ENCODE measurements at places on chromosomes 12 and 14.

DNA sequence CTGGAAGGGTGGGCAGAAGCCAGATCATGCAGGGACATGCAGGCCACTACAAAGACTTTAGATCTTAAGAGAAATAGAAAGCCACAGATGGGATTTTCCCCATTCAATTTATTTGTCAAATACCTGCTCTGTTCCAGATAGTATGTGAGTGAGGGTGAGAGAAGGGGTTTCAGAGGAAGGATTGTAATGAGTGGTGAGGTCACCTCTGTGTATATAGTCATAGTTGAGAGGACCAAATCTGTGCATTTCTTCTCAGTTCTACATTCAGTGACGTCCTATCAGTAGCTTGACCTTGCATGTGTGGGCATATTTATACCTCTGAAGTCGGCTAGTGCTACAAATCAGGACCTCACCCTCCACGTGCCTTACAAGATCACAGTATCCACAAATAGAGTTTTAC lies 31.2 kb upstream of the RBM19 start:
- DNase-seq, result no peak

DNA sequence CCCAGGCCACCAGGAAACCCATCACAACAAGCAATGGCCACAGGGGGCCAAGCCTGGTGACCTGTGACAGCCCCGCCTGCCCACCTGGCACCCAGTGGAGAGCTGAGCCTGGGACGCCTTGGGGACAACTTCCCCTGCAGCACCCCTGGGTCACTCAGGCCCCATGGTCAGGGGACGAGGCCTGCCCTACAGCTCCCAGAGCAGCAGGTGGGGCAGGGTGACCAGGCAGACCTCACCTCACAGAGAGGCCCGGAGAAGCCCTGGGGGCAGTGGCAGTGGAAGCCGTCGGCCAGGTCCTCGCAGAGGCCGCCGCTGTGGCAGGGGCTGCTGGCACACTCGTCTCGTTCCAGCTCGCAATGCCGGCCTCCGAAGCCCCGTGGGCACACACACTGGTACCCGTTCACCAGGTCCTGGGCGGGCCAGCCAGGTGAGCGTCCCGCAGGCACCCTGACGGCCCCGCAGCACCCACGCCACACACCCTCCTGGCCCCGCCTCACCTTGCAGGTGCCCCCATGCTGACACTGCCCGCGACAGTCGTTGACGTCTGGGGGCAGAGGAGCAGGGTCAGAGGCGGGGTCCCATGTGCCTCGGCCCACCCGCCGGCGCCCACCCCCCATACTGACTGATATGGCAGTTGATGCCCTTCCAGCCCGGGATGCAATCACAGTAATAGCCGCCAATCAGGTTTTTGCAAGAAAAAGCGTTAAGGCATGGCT lies 18.1 kb downstream of the JAG2 start:
- DNase-seq, result no peak

- no peak for DNase-seq
Observed at GRCh38 chr14:55976219-55976618, 142.0 kb upstream of the PELI2 start.

DNA sequence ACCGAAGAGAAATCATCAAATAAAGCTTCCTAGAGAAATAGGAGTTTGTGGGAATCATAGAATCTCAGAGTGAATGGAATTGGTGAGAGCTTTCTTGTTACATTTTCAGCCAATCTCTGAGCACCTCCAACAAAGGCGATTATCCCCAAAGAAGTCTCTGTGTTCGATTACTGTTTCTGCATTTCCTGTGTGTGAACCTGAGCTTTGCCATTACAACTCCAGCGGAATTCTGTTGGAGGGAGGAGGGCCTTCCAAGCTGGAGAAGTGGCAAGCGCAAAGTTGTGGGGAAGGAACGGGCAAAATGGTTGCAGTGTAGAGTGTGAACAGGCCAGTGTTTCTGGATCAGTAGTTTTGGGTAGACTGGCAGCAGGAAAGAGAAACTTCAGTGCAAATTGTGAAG lies 23.1 kb downstream of the TMEM117 start:
- DNase-seq, result no peak

- DNase-seq, result no peak
Observed at GRCh38 chr12:67650388-67651131, 2.0 kb downstream of the DYRK2 start.

DNA sequence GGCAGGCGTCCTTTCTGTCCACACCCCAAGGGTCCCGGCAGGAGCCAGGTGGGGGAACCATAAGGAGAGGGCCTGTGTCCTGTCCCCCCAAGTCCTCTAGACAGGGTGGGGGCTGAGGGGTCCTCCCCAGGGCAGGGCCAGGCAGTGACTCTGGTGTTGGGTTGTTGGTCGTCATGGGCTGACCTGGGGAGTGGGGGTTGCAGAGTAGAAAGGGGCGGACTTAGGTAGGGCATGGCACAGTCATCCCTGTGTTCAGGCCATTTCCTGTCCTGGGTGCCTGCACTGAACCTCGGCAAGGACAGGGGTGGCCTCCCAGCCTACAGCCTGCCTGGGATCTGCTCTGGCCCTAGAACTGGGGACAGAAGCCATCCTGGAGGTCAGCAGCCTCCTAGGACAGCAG lies 356.2 kb downstream of the TMEM121 start:
- DNase-seq, result no peak

DNA sequence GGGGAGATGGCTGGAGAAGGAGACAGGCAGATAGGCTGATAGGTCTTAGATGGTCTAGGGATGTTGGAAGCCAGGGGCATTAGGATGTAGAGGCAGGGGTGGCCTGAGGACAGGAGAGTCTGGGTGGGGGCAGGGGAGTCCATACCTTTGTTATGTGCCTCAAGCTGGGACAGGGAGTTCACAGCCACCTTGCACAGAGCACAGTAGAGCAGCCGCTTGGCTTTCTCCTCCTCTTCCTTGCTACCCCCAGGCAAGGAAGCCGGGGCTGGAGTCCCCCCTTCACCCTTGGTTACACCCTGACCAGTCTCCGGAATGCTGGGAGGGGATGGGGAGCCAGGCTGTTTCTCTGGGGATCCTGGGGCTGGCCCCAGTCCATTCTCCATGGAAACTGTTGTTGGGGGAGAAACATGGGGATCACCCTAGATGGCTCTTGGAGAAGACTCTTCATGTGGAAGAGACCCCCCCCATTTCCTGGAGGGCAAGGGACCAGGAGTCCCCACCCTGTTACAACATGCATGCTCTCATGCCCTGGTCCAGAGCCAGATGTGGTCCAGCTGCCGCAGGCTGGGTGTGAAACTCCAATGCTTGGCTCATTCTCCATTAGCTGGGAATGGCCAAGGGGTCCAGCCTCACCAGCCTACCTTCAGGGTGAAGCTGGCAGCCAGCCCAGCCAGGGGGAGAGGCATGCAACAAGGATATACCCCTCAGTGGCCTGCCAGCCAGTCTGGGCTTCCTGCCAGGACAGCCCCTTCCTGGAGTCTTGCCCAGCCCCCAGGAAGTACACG lies 7.2 kb upstream of the GPR84 start:
- no peak for DNase-seq

GRCh38 chr12:1104088-1104800 lies 113.2 kb downstream of the ERC1 start:
- DNase-seq, result no peak

GRCh38 chr14:67133595-67134441 lies 55.4 kb upstream of the GARIN2 start:
- no peak for DNase-seq

- DNase-seq, result peak; percentile 11
Observed at GRCh38 chr12:31491841-31492598, 98.9 kb downstream of the DENND5B start.

GRCh38 chr14:93537951-93538350 lies 107.2 kb downstream of the UNC79 start:
- DNase-seq, result no peak

DNA sequence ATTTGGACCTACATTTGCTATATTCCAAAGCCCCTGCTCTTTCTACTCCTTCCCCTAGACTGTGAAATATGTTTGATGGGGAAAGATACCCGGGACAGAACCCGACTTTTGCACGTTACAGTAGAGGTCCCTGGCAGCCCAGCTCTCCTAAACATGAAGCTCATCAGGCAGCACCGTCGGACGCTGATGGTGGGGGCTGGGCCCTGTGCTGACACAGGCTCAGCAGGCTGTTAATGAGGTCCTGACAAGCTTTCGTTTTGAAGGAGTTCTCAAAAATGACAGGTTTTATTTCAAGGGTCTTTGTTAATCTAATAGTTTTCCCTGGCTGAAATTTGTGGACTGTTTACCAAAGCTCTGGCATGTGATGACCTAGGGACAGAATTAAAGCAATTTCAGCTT lies 102.3 kb downstream of the SLC25A47 start:
- DNase-seq, result no peak

All from NCI-H1417 treated with DMSO at 0.1 percent for 48 hours (cell line).